Aortic smooth muscle cell (primary cell): ENCODE measurements at places on chromosomes 3 and 15. TPM values are rescaled to one million over a fixed set of nuclear protein-coding genes. Genes with fewer than 3 reads are reported as not detected.

The EXD1 gene
- not detected in 2 replicates for total RNA-seq

The GATM gene
- total RNA-seq, result 0.37 and 0.40 TPM in 2 replicates

The RARB gene
- 1.2 and 6.9 TPM in 2 replicates for total RNA-seq

The PIF1 gene
- 7.5 and 8.1 TPM in 2 replicates for total RNA-seq

The ECE2 gene
- total RNA-seq, result not detected in 2 replicates

The PTPN23 gene
- total RNA-seq, result 15.6 and 18.7 TPM in 2 replicates

The CCR3 gene
- not detected in 2 replicates for total RNA-seq

The ITIH3 gene
- 1.1 and 2.8 TPM in 2 replicates for total RNA-seq

The THUMPD3 gene
- total RNA-seq, result 56.4 and 66.6 TPM in 2 replicates
